ENCODE measurements at places on chromosomes 16 and 17. TPM values are rescaled to one million over a fixed set of nuclear protein-coding genes. Genes with fewer than 3 reads are reported as not detected.

The SMIM5 gene
- 0.26 TPM for total RNA-seq

The HS3ST3B1 gene
- total RNA-seq, result 9.3 TPM

The NEUROD2 gene
- total RNA-seq, result not detected

The CPNE7 gene
- total RNA-seq, result 4.3 TPM

The MYL11 gene
- total RNA-seq, result 1.7 TPM

The EVPLL gene
- not detected for total RNA-seq

The PRSS21 gene
- 5.6 TPM for total RNA-seq

The ZFP3 gene
- total RNA-seq, result 7.3 TPM

The KRT28 gene
- not detected for total RNA-seq

The CNGB1 gene
- total RNA-seq, result not detected

The ABHD15 gene
- total RNA-seq, result 20.4 TPM

The HOXB1 gene
- not detected for total RNA-seq

The ZNF771 gene
- 4.8 TPM for total RNA-seq

The MFAP4 gene
- total RNA-seq, result not detected

The RUSF1 gene
- total RNA-seq, result 53.9 TPM

The CDR2L gene
- 0.14 TPM for total RNA-seq

The PRSS36 gene
- total RNA-seq, result 0.31 TPM

The CDT1 gene
- 140 TPM for total RNA-seq

The SLC5A11 gene
- not detected for total RNA-seq

The HDAC5 gene
- total RNA-seq, result 48.4 TPM

The FOXN1 gene
- total RNA-seq, result not detected

The AURKB gene
- total RNA-seq, result 128 TPM

The G6PC1 gene
- total RNA-seq, result not detected

The TOP2A gene
- 313 TPM for total RNA-seq

The C17orf50 gene
- not detected for total RNA-seq

The TBC1D3C gene
- total RNA-seq, result 5.0 TPM

The AGRP gene
- total RNA-seq, result not detected

The ACACA gene
- total RNA-seq, result 45.9 TPM

The PPY gene
- total RNA-seq, result not detected
